Hair follicle dermal papilla cell (primary cell): ENCODE measurements at places on chromosomes 4 and X. TPM values are rescaled to one million over a fixed set of nuclear protein-coding genes. Genes with fewer than 3 reads are reported as not detected.

The BCAP31 gene
- total RNA-seq, result 83.4 and 90.6 TPM in 2 replicates

The PDLIM3 gene
- total RNA-seq, result 0.12 TPM in 1 of 2 replicates, not detected in the other

The MGST2 gene
- total RNA-seq, result 3.2 and 5.5 TPM in 2 replicates

The SYN1 gene
- total RNA-seq, result 0.12 TPM in 1 of 2 replicates, not detected in the other

The IRF2 gene
- 27.3 and 37.5 TPM in 2 replicates for total RNA-seq

The MAGEC1 gene
- total RNA-seq, result not detected in 2 replicates

The DMRTC1B gene
- total RNA-seq, result not detected in 2 replicates
